ENCODE measurements at places on chromosomes 16 and 17.

- no peak for DNase-seq
Measured at GRCh38 chr17:13705221-13705620, 103.5 kb upstream of the HS3ST3A1 start.

GRCh38 chr17:60524463-60525327 is 1.3 kb downstream of the APPBP2 start:
- DNase-seq = no peak

DNA sequence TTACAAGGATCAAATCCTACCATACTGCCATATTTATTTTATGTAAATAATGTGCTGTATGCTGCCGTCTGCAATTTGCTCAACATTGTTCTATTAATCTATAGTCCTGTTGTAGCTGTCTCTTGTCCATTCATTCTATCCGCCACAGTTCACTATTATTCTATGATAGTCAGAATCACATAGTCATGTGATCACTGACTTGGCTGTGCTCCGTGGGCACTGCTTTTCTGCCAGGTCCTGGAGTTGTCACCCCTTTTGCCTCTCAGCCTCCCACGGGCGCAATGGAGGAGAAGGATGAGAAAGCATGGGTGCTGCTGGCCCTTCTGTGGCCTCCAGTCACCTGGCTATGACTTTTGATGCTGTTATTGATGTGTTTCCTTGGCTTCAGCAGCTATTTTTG is 37.3 kb upstream of the ANKFY1 start:
- no peak for DNase-seq

DNA sequence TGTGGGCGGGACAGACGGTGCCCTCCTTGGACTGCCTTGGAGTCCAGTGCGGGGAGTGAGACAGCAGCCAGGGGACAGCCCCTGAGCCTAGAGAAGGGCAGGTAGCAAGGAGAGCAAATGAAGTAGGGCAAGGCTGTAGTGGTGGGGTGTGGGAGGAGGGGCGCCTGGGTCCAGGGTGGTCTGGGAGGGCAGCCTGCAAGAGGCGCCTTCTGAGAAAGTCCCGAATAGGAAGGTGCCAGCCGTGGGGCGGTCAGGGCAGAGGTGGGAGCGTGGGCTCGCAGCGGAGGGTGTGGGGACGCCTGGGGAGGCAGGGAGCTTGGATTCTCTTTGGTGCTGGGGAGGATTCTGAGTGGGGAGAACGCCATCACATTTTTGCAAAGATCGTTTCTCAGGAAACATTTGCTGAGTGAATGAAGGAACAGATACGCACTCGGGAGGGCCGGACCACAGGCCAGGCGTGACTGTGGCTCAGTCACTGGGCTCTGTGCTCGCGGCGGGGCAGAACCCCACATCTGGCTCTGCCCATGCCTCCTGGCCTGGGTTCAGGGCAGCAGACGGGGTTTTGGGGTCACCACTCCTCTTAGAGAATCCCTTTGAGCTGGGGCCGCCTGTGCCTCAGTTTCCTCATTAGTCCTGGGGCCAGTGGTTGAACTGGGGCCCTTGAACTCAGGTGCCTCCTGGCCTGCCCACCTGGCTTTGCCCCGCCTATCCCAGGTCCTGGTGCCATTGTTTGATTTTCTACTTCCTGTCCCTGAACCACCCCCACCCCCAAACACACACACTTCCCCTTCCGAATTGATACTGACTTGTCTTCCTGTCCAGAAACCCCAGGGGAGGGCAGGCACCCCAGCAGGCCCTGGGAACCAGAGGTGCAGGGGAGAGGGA is 4.2 kb downstream of the SNN start:
- no peak for DNase-seq

GRCh38 chr17:76714822-76715495 is 4.2 kb upstream of the MXRA7 start:
- DNase-seq = peak; percentile 68
